ENCODE measurements at places on chromosomes 6 and 20.

DNA sequence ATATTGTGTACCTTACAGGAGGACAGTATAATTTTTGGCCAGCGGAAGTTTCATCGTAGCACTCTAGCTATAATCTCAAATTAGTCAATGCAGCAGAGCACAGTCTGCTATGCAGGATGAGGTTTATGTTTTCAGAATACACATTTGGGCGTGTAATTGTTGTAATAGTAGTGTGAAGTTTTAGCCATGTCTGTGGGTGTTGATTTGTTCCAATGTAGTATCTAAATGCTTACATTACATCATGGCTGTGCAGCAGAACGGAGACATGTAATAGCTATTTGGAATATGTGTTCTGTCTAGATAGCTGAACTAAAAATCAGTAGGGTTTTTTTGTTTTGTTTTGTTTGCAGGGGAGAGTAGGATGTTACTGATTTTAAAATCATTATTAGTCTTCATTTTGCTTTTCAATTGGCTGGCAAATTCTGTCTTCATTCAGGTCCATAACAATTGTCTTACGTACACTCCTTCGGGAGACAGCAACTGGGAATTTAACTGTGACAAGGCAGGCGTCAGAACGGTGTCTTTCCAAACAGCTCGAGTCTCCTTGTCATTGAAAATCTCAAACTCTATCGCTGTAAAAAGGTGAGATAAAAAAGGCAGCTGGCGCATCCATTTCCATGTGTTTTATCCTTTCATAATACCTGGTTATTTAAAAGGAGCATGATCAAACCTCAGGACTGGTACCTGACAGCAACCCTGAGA lies 65.1 kb upstream of the CDH4 start:
- peak; percentile 21 for DNase-seq

- DNase-seq: peak; percentile 84
Measured at GRCh38 chr6:21596949-21597682, 3.6 kb downstream of the SOX4 start.

GRCh38 chr6:37648465-37649330 lies 49.0 kb downstream of the MDGA1 start:
- no peak for DNase-seq

- DNase-seq: peak; percentile 24
Measured at GRCh38 chr6:12137480-12137879, 125.4 kb downstream of the HIVEP1 start.

- no peak for DNase-seq
Measured at GRCh38 chr6:129980821-129981220, 37.6 kb upstream of the L3MBTL3 start.

DNA sequence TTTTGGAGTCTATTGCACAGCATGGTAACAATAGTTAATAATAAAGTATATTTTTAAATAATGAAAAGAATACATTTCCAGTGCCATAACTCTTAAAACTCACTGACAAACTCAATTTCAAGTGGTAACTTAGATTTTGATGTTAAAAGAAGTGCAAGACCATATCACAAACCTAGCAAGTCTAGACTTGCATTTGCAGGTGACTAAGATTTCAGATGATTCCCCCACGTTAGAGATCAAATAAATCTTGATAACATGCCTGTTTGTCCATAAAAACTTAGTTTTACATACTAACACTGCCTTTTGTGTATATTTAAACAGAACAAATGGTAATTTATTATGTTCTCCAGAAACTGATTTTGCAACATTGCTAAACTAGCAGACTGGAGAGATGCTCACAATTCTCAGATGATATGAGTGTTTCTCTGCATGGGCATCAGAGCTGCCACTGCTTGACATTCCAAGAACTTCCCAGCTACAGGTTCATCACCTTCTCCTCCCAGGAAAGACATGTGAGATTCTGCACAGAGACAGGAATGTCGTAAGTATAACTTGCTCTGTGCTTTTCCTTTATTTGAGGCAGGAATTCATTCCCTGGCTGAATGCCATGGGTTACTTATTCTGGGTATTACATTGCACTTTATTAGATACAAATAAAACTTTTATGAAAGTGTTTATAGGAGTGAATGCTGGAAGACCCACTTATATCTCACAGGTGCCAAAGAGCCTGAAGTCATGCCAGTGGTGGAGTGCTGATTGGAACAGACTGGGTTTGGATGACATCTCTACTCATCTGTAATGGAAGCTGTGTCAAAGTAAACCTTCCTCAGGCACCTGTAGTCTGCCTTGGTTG lies 160.2 kb upstream of the FOXA2 start:
- DNase-seq: no peak

- no peak for DNase-seq
Measured at GRCh38 chr6:14228571-14228970, 111.0 kb downstream of the CD83 start.

GRCh38 chr20:5843054-5843592 lies 92.9 kb downstream of the SHLD1 start:
- DNase-seq: no peak

DNA sequence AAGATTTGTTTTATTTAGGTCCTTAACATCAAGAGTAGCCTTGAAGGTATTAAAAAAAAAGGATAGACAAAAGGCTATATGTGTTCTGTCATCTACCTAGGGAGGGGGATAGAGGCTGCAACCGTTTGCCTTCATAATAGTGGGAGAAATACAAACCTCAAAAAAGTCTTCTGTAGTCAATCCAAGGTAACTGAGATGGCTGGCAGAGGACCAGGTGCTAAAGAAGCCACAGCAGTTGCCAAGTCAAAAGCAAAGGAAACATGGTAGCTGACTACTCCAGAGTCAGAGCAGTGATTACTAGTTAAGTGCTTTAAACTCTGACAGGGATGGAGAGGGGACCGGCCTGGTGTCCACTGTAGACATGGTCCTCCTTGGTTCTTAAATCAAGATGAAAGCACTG lies 249.4 kb downstream of the PTPRK start:
- no peak for DNase-seq

All from NCI-H2171 treated with DMSO at 0.1 percent for 48 hours (cell line).